ENCODE measurements at places on chromosomes 12 and 14.

GRCh38 chr14:35576856-35577255 lies 42.9 kb downstream of the INSM2 start:
- no peak for DNase-seq

- DNase-seq: no peak
Measured at GRCh38 chr12:9820281-9820930, 6.9 kb upstream of the KLRF1 start.

- no peak for DNase-seq
Measured at GRCh38 chr12:30687265-30687986, 8.2 kb downstream of the IPO8 start.

DNA sequence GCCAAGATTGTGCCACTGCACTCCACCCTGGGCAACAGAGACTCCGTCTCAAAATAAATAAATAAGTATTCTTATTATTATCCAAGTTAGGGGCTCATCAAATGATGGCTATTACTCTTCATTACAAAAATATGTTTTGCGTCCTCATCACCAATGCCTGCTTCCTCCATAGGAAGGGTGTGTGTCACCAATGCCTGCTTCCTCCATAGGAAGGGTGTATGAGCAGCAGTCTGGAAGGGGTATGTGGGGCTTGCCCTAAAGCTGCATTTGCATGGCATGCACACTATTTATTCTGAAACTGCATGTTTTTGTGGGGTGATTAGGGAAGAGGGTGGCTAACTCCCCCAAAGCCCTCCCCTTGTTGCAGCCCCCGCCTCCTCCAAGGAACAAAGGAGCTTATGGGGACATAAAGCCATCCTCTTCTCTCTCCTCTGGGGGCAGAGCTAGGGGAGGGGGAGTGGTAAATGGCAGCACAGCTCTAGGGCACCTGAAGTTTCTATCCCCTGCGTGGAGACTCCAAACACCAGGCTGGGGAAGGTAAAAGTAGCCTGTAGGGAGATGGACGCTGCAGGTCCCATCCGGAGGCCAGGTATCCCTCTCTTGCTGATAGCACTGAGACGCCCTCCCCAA lies 1.3 kb downstream of the CAMKK2 start:
- DNase-seq: no peak

- no peak for DNase-seq
Measured at GRCh38 chr12:10366875-10367274, 23.0 kb downstream of the KLRK1 start.

DNA sequence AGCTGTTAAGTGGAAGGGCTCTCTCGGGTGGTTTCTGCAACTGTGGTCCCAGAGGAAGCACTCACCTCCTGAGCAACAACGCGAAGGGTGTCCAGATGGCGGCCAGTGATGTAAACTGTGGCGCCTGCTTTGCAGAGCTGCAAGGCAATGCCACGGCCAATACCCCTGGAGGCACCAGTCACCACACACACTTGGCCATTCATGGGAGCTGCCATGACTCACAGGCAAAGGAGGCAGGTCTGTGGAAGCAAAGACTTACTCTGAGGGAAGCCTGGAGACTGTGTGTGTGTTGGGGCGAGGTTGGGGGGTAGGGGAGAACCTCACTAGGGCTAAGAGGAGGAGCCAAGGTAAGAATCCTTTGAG lies 707 bp downstream of the DHRS1 start:
- no peak for DNase-seq

DNA sequence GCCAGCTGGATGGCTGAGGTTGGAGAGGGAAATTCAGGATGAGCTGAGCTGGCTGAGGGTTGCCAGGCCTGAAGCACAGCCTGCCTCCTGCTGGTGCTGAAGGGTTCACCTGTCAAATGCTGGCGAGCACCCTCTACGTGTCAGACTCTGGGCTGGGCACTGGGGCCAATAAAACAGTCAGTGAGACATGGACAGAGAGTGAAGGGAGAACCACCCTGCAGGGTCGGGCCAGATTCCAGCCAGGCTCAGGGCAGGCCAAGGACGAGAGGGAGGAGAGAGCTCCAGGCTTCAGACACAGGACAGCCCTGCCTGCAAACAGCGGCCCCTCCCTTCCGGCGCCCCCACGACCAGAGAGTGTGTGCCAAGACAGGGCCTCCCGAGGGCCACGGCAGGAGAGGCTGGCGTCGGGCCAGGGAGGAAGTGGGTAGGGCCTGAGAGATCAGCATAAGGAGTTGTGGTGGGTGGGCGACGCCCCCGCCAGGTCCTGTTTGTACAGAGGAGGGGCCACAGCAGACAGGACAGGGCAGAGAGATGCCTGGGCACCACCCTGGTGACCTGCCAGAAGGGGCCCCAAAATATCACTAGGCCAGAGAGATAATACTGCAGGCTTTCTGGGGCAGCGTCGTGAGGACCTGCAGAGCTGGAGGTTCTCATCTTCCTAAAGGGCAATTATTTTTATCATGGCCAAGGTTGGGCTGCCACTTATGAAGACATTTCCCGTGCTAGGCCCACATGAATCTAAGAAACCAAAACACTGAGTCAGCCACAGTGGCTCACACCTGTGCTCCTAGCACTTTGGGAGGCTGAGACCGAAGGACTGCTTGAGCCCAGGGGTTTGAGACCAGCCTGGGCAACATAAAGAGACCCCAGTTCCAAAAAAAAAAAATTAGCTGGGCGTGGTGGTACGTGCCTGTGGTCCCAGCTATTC lies 73.1 kb upstream of the GPR68 start:
- DNase-seq: peak; percentile 55

DNA sequence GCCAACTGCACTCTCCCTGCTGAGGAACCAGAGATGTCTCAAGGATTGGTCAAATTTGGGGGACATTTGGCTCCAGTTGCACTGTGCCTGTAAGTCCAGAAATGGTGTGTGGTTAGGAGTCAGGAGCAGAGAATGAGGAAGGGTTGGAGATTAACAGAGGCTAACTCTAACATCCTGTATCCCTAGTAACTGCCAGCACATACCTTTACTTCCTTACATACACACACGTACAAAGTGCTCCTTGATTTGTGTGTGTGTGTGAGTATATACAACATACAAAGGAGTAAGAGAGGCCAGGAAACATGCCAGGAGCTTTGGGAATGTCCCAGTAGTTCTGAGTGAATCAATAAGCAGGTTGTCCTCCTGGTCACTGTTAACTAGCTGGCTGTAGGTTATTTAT lies 39.8 kb upstream of the NRXN3 start:
- DNase-seq: no peak

- DNase-seq: no peak
Measured at GRCh38 chr14:89853936-89854693, 100.4 kb downstream of the EFCAB11 start.

GRCh38 chr14:100588671-100589070 lies 1.5 kb upstream of the BEGAIN start:
- DNase-seq: no peak

DNA sequence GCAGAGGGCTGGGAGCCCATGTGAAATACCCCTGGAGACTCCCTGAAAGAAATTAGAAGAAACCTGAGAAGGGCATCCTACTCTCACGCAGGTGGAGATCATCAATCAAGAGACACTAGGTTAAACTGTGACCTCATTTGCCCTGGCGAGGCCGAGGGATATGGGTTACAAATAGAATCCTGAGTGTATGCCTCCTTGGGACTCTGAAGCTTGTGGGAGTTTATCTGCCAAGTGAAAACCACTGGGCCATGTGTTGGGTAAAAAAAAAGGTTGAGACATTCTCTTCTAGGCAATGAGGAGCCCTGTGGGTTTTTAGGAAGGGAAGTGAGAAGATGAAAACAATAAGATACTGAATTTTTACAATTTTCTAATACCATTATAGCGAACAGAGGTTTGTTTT lies 160.7 kb upstream of the ARID2 start:
- no peak for DNase-seq

GRCh38 chr12:81974762-81975161 lies 215.6 kb upstream of the PPFIA2 start:
- no peak for DNase-seq

GRCh38 chr12:5260086-5260485 lies 171.8 kb upstream of the NTF3 start:
- DNase-seq: no peak

GRCh38 chr12:47768323-47768811 lies 4.7 kb upstream of the SLC48A1 start:
- DNase-seq: no peak

- DNase-seq: peak; percentile 27
Measured at GRCh38 chr12:89951050-89951693, 242.5 kb upstream of the ATP2B1 start.

DNA sequence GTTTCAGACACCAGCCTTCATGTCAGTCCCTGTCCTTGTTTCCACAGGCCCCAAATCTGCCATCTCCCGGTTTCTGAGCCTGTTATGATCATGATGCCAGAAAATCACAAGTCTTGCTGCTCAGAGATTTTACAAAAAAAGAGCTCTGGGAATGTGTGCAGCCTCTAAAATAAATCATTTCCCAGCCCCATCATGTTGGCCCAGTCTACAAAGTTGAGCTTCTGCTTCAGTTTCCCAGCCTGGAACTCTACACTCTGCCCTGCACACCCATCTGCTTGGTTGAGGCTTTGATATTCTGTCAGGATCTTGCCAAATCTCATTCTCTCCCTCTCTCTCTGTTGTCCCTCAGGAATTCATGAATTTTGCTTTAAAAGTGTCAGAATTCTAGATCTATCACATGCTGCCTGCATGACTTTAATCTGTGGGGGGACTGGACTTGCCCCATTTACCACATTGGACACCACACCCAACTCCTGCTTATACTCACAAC lies 45.5 kb downstream of the NELL2 start:
- DNase-seq: no peak

GRCh38 chr12:57276935-57277563 lies 26.1 kb upstream of the STAC3 start:
- peak; percentile 32 for DNase-seq

Measured in GM13976 (cell line).